ENCODE measurements at places on chromosomes 1 and 21.

- no peak for DNase-seq
- H3K4me3 ChIP-seq, result no peak overlapping the region
- H3K27ac ChIP-seq, result no peak overlapping the region
- H3K4me1 ChIP-seq, result peaks cover 5% of the 10 kb centered on the region
- no peaks in the 10 kb centered on the region for H3K27me3 ChIP-seq
These were observed 75.2 kb upstream of the LRRN2 start for GRCh38 chr1:204760757-204761156.

- peaks cover 6% of the 10 kb centered on the region for H3K4me1 ChIP-seq
- H3K27ac ChIP-seq, result no peak overlapping the region
- DNase-seq, result no peak
- H3K36me3 ChIP-seq, result no peaks in the 10 kb centered on the region
- H3K27me3 ChIP-seq, result no peaks in the 10 kb centered on the region
These were observed 61.7 kb upstream of the PUM1 start for GRCh38 chr1:31127266-31127665.

DNA sequence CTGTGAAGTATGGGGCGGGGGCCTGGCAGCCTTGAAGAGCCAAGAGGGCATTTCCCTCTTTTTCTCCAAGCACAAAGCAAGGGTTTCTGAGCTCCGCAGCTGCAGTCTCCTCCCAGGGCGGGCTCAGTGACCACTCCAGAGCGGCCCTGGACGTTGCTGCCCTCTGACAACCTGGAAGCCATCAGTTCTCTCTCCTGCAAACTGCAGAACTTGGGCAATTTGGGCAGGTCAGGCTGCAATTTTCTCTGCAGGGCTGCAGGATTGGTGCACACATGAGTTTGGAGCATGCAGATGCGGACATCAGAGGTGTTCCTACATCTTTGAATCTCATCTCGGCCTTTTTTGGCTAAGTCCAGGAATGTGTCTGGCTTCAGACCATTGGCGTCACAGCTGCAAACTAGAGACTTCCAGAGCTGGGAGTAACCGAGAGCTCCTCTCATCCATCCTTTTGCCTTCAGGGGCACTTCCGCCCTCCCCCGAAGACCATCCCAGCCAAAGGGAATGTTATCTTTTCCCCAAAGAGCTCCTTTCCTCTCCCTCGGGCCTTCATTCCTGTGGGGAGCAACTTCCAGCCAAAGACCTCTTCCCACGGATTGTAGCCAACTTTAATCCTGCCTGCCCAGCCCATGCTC is 139.6 kb upstream of the WNT4 start:
- H3K4me3 ChIP-seq, result no peak overlapping the region
- no peaks in the 10 kb centered on the region for H3K27me3 ChIP-seq
- no peak for DNase-seq
- H3K4me1 ChIP-seq, result no peaks in the 10 kb centered on the region

- H3K27ac ChIP-seq, result no peak overlapping the region
- no peaks in the 10 kb centered on the region for H3K36me3 ChIP-seq
- peaks cover 3% of the 10 kb centered on the region for H3K4me1 ChIP-seq
- no peak for DNase-seq
- no peak overlapping the region for H3K4me3 ChIP-seq
- H3K27me3 ChIP-seq, result no peaks in the 10 kb centered on the region
These were observed 13.2 kb upstream of the CTSE start for GRCh38 chr1:206036663-206037455.
